ENCODE measurements at places on chromosomes 16 and 17.

DNA sequence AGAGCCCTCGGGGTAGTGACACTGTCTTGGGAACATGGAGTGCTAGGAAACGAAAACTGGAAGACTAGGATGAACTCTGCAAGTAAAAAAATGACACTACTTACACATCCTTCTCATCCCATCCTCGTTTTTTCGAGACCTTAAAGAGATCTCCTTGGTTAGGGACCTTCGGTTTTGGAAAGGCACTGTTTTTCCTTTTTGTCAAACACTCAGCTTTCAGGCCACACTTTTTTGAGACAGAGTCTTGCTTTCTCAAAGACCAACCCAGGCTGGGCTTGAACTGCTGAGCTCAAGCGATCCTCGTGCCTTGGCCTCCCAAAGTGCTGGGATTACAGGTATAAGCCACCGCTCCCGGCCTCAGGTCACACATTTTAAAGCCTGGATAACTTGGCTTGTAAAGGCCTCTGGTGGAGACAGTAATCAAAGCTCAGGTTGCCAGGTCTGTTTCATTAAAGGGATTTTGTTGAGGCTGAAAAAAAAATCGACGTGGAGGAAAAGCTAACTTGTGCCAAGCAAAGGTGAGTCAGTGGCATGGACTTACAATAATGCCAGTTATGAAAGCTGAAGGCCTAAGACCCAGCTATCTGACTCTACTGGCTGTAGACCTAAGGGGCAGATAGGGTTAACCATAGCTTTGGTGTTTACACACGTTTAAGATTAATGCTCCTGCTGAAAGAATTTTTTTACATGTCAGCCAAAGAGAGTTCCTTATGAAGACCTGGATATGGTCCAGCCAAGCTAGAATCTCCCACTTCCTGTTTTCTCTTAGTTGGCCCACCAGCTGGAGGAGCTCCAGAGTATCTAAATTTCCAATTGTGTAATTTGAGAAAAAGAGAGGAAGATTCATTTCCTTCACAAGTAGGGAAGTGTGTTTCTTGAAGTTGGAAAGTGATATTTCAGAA, 823 bp downstream of the NBR1 start:
- no peak for DNase-seq

DNA sequence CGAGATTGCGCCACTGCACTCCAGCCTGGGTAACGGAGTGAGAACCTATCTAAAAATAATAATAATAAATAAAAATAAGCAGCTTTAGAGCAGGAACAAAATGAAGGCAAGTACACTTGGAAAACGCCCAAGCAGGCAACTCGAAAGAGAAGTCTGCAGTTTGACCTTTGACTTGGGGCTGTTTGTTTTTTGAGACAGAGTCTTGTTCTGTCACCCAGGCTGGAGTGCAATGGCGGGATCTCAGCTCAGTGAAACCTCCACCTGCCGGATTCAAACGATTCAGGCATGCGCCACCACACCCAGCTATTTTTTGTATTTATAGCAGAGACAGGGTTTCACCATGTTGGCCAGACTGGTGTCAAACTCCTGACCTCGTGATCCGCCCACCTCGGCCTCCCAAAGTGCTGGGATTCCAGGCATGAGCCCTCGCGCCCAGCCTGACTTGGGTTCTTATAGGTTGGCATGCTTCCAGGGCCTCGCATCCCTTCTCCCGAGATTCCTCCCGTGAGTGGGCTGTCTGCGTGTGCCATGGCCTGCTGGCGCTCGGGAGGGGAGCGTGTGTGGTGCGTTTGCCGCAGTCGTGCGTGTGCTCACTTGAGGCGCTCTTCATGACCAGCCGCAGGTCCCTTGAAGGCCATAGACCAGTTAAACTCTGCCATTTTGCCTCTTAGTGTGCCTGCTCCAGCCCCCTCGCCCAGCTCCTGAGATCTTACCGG, 18.4 kb upstream of the UBE2I start:
- DNase-seq, result no peak

DNA sequence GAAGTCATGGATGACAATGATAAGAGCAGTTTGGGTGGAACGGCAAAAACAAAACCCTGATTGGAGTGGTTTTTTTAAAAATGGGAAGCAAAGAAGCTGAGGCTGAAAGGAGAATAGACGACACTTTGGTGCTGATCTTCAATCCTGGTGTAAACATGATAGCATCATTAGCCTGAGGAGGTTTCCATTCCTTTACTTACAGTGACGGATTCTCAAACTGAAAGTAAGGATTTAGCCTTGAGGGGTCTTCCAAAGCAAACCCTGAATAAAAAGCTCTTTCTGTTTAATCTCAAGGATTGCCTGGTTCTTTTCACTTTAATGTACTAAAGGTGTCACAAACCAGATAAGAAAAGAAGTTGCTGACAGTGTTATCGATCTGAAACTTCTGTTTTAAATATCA, 69.3 kb downstream of the KCNJ2 start:
- no peak for DNase-seq

DNA sequence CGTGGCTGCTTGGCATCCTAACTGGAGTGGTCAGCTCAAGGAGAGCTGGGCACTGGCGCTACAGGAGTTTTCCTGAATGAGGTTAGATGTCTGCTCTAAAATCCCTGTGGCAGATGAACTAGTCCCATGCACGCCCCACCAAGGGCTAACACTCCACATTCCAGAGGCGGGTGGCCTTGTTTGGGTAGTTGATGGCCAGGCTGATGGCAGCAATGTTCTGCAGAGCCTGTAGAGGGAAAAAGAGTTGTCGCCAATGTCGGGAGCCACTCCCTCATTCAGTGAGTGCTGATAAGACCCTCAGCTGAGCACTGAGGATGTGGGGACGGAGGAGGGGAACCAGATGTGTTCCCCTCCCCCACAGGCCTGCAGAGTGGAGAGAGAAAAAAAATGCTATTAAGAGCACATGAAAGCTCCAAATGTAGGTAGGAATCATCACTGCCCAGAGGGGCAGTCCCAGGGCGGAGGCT, 42.5 kb upstream of the ATP2A3 start:
- DNase-seq, result no peak

DNA sequence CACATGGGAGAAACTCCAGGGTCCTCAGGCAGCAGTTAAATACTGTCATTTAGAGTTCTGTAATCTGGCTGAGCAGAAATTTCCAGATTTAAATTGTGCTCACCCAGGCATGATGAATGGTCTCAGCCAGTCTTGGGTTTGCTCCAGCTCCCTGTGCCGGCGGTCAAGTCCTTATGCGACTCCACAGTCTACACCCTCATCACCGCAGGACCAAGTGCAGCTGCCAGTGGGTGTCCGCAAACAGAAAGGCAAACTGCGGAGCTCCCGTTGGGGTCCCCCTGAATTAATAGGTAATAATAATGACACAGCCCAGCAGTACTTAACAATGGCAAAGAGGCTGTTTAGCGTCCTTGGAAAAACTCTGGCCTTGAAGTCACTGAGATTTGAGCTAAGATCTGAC, 3.9 kb upstream of the CACNG4 start:
- DNase-seq, result no peak

DNA sequence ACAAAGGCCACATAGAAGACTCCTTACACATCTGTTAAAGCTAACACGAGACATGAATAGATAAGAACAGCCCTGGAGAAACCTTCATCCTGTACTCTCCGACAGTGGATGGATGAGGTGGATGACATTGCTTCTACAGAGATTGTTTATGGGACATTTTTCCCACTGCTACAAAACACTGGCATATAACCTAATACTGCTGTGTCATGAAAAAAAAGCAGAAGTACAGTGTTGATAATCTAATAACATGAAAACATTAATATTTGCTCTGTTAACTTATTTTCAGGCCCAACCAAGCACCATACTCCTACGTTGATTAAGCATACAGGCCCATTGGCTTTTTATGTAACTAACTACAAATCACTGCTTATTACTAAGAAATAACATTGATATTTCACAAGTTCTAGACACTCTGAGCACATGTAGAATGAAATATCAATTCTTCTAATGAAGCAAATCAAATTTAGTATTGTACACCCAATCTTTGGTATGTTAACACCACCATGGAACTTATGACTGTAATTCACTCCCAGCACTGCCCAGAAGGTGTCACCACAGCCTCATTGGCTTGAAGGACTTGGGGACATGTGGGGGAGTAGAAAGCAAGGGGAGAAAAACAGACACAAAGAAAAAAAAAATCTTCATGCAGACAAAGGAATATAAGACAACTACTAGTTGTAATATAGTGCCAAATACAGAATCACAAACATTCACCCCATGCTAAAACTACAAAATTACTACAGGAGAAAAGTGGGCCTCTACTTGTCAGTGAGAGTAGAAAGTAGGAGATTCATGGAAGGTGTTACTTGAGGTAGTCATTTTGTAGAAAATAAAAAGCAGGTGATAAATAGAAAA, 330.0 kb upstream of the PMFBP1 start:
- DNase-seq, result peak; percentile 8

- no peak for DNase-seq
Measured at GRCh38 chr16:14548933-14549788, 80.9 kb downstream of the PARN start.

GRCh38 chr17:6070913-6071511, 833 bp downstream of the WSCD1 start:
- no peak for DNase-seq

GRCh38 chr16:49524947-49525315, 151.3 kb downstream of the C16orf78 start:
- no peak for DNase-seq

- no peak for DNase-seq
Measured at GRCh38 chr16:66422366-66422765, 4.7 kb upstream of the BEAN1 start.

DNA sequence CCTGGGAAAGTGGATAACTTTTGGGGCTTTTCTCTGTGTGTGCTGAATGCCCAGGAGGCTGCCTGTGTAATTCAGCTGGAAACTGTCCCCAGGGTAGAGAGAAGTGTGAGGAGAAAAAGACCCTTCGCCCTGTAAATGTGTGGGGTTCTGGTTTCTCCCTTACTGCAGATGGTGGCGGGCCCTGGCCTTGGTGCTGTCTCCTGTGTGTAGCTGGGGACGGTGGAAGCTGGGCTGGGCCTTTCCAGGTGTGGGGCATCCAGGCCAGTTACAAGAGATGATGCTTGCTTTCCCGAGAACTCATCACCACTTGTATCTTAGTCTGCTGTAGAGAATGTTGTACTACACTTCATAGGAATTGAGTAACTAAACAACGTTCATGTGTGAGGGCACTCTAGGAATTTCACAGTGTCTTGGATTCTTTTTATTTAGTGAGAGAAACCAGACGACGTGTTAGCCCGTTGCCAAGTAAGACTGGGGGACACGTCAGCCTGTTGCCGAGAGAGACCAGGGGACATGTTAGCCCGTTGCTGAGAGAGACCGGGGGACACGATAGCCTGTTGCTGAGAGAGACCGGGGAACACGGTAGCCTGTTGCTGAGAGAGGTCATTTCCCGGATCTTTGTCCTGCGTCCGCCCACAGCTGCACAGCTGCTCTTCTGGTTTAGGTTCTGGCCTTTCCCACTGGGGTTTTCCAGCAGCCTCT, 43.1 kb downstream of the TBCD start:
- DNase-seq, result no peak

- no peak for DNase-seq
Measured at GRCh38 chr17:75508931-75509361, 6.4 kb downstream of the CASKIN2 start.

DNA sequence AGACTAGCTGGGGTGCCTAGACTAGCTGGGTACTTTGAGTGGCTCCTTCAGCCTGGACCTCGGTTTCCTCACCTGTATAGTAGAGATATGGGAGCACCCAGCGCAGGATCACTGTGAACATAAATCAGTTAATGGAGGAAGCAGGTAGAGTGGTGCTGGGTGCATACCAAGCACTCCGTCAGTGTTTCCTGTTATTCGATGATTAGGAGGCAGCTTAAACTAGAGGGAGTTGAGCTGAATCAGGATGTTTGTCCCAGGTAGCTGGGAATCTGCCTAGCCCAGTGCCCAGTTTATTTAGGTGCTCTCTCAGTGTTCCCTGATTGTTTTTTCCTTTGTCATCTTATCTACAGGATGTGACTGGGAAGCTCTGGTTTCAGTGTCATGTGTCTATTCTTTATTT, 8.4 kb upstream of the TMEM235 start:
- no peak for DNase-seq

DNA sequence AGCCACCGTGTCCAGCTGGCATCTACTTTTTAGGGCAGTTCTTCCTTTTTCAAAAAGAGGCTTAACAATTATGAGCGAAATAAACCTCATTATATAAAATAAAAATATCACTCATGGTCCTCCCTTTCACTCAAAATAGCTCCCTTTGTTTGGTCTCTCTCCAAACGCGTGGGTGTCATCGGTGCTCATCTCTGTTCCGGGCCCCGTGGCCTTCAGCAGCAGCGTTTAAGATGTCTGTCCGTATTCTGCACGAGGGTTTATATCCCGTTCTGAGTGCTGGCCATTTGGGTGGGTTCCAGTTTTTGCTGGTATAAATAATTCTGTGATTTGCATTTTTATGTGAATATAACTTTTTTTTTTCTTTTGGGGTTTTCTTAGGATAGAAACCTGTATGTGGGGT, 33.4 kb downstream of the PRMT7 start:
- DNase-seq, result no peak

GRCh38 chr17:36057911-36058310, 6.2 kb upstream of the CCL18 start:
- DNase-seq, result no peak

DNA sequence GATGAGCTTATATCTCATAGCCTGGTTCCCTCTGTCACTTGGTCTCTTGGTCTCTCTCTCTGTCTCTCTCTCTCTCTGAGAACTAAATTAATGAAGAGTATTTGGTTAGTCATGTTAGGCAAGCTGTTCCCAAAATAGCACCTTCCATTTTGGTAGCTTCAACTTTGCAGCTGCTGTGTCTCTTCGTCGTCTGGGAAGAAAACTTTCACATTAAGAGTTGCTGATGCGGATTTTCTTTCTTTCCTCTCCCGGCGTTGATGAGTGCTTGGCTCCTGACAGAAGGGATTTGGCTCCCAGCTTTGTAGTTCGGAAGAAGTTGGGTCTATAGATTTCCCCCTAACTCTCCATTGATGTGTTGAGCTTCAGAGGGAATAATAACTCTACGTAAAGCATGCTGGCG, at the start of gene RBFOX1:
Gene RBFOX1 (plus strand): TSS at position 235 of the 400 bp plus-strand sequence.
- DNase-seq, result no peak

GRCh38 chr16:77499373-77500285, 64.8 kb upstream of the ADAMTS18 start:
- DNase-seq, result no peak

DNA sequence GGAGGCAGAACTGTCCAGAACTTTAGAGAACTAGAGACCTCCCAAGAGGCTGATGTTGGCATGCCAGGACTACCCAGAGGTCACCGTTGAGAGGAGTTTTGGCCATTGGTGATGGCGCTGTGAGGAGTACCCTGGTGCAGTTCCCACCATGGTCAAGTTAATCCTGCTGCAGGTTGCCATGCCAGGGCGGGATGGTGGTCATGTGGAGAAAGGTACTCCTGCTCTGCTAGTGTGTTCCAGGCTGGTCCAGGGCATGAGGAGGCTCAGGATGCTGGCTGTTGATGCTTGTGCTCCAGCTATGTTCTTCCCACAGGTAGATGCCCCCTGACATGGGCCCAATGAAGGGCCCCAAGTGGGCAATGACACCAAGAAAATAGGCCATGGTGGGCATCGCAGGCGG, 4.1 kb upstream of the PHF12 start:
- no peak for DNase-seq
